GDM1 (cell line): ENCODE measurements at places on chromosomes 13 and 19.

GRCh38 chr19:6242677-6243076 is 37.1 kb downstream of the MLLT1 start:
- DNase-seq = no peak

GRCh38 chr13:25971047-25971446 is 80.8 kb downstream of the SHISA2 start:
- DNase-seq = no peak

DNA sequence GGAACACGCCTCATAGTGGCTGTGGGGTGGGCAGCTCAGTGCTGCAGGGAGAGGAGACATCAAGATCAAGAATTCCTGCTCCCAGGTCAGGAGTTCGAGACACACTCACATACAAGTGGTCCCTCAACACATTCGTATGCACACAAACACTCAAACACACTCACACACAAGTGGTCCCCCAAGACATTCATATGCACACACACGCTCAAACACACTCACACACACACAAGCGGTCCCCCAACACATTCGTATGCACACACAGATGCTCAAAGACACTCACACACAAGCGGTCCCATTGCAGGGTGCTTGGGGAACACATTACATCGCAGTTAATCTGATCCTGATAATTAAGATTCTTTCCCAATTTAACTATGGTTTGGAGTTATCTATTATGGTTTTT is 28.2 kb downstream of the FCGBP start:
- DNase-seq = no peak

GRCh38 chr19:17266589-17266974 is 661 bp upstream of the BABAM1 start:
- no peak for DNase-seq

GRCh38 chr19:17447704-17448130 is 751 bp downstream of the TMEM221 start:
- no peak for DNase-seq

GRCh38 chr19:20423381-20424197 is 142.0 kb downstream of the ZNF737 start:
- no peak for DNase-seq

- no peak for DNase-seq
These were observed 19.9 kb downstream of the ZNF574 start for GRCh38 chr19:42095814-42096230.

GRCh38 chr13:45744979-45745378 is 42.9 kb downstream of the CBY2 start:
- DNase-seq = no peak

- DNase-seq = no peak
These were observed 100.0 kb upstream of the SOX1 start for GRCh38 chr13:111966933-111967332.

DNA sequence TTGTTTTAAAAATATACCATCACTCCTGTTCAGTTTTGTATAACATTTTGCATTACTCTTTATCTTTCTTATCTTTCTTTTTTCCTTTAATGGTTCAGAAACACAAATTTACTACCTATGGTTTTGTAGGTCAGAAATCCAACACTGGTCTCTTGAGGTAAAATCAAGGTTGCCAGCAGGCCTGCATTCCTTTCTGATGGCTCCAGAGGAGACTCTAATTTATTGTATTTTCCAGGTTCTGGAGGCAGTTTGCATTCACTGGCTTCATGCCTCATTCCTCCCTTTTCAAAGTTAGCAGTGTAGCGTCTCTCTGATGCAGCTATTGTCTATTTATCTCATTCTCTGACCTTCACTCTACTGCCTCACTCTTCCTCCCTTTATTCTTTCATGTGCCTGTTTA is 767.4 kb downstream of the SLITRK6 start:
- no peak for DNase-seq

DNA sequence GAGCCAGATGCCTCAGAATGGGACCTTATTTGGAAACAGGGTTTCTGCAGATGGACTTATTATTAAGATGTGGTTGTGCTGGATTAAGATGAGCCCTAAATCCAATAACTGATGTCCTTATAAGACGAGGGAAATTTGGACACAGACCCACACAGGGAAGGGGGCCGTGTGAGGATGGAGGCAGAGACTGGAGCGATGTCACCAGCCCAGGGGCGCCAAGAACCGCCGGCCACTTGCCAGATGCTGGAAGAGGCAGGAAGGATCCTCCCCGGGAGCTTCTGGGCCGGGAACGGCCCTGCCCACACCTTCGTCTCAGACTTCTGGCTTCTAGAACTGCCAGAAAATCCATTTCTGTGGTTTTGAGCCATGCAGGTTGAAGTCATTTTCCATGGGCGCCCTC is 26.6 kb downstream of the GNG7 start:
- DNase-seq = no peak

DNA sequence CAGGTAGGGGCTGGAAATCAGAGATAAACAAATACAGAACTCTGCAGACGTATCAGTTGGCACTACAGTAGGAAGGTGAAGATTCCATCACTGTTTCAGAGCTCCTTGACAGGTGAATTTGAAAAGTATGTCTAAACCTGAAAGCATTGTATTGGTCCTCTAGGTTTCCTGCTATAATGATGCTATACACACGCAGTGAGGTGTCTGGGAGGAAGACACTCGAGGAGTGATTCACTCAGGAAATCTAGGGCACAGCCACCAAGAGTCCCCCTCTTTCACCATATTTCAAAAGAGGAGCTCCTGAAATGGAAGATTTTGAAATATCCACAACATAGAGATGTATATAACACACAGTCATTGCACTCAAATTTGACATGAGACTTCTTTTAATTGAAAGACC is 331.0 kb upstream of the DACH1 start:
- DNase-seq = no peak

- DNase-seq = no peak
These were observed 37.4 kb downstream of the COG6 start for GRCh38 chr13:39692660-39693438.

GRCh38 chr19:51274049-51274770 is 23.3 kb downstream of the SIGLECL1 start:
- no peak for DNase-seq

DNA sequence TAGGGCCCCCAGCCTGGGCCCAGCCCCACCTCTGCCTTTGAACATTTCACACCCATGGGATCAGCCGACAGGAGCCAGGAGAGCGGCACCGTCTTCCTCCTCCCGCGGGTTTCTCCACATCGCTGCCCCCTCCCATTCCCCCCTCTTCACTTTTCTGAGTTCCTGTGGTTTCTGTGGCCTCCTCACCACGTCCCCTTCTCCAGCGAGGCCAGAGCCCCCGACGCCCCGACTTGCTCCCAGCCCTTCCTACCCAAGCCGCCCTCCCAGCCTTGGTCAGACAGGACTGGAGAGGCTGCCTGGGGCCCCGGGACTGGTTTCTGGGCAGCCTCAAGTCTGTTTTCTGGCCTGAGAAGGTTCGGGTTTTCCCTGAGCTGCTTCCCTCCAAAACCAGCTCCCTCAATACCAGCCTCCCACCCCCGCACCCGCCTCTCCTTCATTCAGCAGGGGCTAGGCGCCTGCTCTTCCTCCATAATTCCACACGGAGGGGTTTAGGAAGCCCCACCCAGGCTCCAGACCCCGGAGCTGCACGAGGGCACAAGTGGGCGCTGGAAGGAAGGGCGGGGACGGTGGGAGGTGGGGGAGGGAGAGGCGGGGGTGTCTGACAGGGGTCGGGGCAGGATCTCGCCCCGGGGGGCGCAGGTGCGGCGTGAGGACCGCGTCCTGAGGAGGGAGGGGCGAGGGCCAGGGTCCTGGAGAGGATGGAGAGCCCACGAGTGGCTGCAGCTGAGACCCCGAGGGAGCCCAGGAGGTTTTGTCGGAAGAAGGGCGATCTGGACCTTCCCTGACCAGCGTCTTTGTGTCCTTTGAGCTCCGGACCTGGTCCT is 4.0 kb upstream of the SIGLEC10 start:
- DNase-seq = peak; percentile 50

DNA sequence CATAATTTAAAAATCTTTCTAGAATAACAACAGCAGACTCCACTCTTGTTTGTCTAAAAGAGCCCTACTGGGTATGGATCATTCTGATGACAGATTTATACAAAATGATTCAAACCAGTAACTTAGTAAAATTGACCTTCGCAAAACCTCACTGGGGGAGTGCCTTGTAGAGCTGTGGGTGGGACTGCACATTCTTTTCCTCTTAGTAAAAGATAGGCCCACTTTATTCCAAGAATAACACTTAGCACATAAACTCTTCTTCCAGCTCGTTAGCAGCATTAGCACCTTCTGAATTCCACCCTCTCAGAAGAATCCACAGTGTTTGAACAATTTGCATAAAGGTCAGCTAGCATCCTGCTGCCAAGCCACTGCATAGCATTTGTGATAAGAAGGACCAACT is 106.8 kb downstream of the STOML3 start:
- no peak for DNase-seq

GRCh38 chr13:34901572-34901971 is 40.5 kb upstream of the NBEA start:
- no peak for DNase-seq

- DNase-seq = no peak
These were observed 17.9 kb downstream of the ATCAY start for GRCh38 chr19:3898426-3898825.

GRCh38 chr13:82439159-82439904 is 1442.9 kb downstream of the SLITRK1 start:
- no peak for DNase-seq

DNA sequence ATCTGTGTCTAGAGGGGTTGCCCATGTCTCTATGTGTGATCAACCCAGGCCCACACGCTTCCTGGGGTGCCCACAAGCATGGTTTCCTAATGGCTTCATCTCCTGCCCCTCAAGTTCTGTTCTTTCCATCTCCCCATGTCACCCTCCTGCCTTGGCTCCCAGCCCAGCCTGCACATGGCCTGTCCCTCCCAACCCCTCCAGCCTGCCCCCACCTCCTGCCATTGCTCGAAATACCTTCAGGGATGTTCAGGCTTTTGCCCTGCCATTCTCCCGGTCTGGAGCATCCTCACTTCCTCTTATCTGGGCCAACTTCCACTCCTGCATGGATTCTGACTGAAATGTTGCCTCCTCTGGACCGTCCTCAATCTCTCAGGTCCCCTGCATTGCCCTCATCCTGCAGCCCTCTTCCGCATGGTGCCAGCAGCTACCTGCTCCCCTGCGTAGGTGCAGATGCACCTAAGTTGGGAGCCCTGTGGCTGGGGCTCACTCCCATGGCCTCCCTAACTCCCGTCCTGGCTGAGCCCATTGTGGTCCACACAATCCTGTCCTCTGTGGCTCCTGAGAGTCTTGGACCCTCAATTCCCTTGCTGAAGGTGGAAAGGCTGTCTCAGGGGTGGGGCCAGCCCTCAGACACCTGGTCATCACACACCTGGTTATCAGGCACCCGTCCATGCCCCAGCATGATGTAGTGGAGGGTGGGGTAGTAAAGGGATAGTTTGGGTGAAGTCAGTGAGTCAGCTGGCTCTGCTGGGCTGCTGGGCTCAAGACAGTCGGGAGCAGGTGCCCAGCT is 152.1 kb downstream of the URI1 start:
- DNase-seq = no peak

GRCh38 chr13:78786459-78786858 is 127.5 kb upstream of the OBI1 start:
- no peak for DNase-seq

- no peak for DNase-seq
These were observed 72.3 kb downstream of the GPC5 start for GRCh38 chr13:91470681-91471080.

DNA sequence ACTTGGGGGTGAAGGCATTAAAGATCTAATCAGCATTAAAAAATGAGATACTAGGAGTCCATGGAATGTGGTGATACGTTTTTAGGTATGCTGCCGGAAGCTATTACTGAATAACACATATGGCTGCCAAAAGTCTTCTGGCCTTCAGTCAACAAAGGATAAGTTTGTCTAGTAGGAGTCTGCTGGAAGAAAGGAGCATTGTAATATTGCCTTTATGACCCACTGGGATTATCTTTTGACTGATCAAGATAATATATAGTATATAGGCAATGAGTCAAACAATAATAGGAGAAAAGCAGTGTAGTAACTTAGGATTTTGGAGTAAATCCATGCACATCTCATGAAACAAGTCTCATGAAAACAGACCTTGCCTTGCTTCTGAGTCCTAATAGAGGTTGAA is 295.4 kb downstream of the SLITRK6 start:
- DNase-seq = no peak

DNA sequence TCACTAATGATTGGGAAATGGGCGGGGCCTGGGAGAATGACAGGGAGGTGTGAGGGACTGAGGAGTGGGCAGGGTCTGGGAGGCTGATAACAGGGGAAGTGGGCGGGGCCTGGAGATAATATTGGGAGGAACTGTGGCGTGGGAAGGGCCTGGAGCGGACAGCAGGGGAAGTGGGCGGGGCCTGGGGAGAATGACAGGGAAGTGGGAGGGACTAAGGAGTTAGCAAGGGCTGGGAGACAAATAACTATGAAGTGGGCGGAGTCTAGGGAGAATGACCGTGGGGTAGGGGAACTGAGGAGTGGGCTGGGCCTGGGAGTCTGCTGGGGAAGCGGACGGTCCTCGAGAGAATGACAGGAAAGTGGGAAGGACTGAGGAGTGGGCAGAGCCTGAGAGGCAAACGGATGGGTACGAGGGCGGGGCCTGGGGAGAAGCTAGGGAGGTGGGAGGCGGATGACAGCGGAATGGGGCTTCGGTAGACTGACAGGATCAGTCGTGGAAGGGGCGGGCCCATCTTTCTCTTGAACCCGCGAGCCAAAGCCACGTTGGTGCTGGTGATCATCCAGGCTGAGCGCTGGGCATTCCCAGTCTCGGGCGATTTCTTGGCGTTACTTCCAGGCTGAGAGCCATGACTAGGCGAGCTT is 14.0 kb upstream of the TUBB4A start:
- DNase-seq = peak; percentile 92

DNA sequence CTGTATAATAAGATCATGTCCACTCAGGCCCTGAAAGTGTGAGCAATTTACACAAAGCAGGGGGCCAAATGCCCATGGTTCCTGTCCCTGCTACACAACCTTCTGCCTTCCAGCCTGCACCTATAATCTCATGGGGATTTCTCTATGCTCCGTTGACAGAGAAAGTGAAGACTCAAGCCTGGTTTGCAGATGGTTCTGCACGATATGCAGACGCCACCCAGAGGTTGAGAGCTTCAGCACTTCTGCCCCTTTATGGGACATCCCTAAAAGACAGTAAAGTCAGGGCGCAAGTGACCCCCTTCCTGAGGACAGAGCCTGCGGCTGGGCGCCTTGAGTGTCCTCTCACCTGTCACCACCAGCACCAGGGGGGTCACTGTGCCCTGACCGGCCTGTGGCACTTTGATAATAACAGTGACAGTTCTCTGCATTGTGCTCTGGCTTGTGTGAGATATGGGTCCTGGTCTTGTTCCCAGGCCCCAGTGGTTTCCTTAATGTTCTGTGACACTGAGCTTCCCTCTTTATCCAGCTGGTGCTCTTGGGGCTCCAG is 15.1 kb downstream of the LILRA5 start:
- peak; percentile 27 for DNase-seq
